ENCODE measurements at places on chromosomes 11 and 22.

- DNase-seq, result no peak
Observed at GRCh38 chr11:88709567-88709966, 356.2 kb downstream of the GRM5 start.

DNA sequence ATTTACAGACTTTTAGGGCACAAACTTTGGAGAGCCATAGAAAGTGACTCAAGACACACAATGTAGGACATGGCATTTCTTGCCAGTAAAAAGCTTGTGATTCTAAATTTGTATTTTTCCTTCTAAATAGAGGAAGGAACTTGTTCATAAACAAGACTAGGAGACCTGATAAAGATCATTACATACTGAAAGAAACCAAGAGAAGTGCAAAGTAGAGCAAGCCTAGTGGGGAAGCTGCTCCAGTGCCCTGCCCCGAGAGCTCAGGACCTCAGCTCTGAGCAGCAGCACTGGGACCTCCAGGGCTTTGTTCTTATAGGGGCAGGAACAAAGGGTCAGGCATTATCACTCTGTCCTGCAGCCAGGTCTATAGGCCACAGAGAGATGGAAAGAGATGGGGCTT is 7.2 kb downstream of the IRAG1 start:
- no peak for DNase-seq

GRCh38 chr11:87421422-87421821 is 383.7 kb downstream of the TMEM135 start:
- DNase-seq, result no peak

GRCh38 chr22:30310881-30311771 is 15.6 kb downstream of the TBC1D10A start:
- no peak for DNase-seq

DNA sequence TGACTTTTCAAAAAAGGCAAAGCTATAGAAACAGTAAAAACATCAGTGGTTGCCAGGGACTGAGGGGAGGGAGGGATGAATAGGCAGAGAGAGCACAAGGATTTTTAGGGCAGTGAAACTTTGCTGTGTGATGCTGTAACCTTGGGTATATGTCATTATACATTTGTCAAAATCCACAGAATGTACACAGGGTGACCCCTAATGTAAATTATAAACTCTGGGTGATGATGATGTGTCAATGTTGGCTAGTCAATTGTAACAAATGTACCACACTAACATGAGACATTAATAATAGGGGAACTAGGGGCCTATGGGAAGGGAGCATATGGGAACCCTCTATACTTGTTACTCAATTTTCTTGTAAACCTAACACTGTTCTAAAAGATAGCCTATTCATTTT is 24.8 kb downstream of the RIBC2 start:
- no peak for DNase-seq

Data from cortex of kidney (tissue), 1 donor.